Foreskin melanocyte (primary cell): ENCODE measurements at places on chromosomes 12 and 14.
A peak's percentile ranks its signal among the peaks of the same experiment; 100 is the strongest.

GRCh38 chr12:49942921-49943624 lies 7.5 kb upstream of the AQP2 start:
- DNase-seq: no peak

GRCh38 chr12:59432057-59432456 lies 163.8 kb upstream of the SLC16A7 start:
- DNase-seq: no peak

DNA sequence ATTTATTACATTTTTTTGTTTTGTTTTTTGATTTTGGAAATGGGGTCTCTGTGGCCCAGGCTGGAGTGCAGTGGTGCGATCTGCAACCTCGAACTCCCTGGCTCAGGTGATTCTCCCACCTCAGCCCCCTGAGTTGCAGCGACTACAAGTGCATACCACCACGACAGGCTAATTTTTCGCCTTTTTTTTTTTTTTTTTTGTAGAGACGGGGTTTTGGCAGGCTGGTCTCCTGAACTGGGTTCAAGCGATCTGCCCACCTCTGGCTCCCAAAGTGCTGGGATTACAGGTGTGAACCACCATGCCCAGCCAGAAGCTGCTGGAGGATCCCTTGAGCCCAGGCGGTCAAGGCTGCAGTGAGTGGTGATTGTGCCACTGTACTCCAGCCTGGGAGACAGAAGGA lies 2.3 kb downstream of the MON2 start:
- no peak for DNase-seq

DNA sequence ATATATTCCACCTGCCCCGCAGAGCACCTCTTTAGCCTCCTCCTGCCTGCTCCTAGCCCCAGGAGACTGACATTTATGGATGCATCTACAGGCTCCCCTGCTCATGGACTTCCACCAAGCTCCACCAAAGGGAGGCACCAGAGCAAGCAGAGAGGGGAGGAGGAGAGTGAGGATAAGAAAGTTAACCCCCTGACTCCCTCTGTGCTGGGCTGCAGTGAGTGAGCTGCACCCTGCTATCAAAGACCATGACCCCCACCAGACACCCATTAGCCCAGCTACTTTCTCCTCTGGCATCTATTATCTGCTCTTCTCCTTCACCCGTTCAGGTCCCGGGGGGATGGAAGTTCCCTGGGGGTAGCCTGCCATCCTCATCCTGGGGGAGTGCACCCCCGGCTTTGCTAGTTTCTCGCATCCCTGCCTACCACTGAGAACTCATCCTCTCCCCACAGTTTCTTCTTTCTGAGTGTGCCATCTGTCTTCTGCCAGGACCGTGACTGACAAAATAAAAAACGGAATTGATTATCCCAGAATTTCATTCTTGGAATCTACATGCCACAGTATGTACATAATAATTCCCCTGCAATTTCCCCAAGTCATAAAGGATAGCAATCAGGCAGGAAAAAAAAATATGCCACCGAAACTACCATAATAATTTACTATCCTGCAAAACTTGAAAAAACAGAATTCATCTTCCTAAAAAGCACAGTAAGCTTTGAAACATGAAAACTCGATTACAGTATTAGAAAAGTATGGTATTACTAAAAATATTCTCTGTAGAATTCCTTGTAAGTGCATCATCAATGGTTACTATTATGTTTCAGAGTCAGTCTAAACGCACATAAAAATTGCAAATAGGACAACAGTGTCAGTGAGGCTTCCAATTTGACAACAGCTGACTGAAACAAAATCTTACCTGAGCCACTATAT lies 45.2 kb downstream of the FOXN3 start:
- DNase-seq: peak; percentile 18

DNA sequence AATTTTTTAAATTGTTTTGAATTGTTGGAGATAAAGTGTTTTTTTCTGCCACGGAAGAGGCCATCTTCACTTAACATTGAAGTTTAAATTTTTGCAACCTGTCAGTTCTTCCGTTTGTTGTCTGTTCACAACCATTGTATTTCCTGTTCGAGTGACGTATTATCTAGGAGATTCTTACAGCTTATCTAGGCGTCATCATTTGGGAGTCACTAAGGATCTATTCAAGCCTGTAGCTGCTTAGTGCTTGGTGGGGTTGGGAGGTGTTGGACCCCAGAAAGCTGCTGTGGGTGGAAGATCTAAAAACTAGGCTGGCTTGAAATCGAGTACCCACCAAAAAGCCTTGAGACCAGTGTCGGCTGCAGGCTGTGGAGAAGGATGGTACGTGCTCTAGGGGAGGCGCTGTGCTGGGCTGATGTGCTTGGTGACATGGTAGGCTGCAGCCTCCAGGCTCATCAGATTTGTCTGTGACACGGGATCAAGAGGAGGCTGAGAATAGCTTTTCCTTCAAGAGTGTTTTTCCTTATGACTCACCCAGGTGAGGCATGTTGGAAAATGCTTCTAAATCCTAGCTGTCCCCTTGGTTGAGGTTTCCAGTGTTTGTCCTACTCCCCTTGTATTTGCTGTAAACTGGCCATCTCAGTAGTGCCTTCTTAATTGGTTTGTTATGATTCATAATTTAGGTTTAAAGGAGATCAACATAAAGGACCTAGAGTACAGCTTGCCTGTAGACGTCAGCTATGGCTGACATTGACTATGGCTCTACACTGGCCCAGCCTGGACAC lies 57.8 kb downstream of the ATG14 start:
- no peak for DNase-seq

DNA sequence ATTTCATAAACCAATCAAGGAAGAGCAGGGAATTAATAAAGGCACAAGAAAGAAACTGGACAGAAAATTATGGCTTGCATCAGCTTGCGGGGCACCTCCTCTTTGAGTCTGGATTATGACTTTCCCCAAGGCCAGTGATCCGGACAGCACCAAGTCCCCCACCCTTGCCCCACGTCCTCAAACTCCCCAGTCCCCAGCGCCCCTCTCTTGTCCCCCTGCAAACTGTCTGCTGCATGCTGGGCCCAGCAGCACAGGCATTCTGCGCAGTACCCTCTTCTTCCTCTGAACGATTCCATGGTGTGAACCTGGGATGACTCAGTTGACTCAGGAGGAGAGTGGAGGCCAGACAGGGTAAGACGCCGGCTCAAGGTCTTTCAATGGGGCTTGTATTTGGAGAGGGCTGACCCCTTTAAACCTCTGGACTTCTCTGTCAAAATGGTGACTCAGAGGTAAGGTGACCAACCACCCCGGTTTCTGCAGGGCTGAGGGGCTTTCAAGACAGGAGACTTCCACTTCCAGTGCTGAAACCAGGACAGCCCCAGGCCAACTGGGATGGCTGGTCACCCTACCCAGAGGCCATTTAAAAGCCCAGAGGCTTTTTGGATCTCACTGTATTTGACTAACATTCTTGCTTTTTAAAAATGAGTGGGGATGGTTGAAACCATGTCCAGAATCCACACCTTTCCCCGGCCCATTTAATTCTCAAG lies 13.5 kb downstream of the C14orf132 start:
- DNase-seq: no peak

DNA sequence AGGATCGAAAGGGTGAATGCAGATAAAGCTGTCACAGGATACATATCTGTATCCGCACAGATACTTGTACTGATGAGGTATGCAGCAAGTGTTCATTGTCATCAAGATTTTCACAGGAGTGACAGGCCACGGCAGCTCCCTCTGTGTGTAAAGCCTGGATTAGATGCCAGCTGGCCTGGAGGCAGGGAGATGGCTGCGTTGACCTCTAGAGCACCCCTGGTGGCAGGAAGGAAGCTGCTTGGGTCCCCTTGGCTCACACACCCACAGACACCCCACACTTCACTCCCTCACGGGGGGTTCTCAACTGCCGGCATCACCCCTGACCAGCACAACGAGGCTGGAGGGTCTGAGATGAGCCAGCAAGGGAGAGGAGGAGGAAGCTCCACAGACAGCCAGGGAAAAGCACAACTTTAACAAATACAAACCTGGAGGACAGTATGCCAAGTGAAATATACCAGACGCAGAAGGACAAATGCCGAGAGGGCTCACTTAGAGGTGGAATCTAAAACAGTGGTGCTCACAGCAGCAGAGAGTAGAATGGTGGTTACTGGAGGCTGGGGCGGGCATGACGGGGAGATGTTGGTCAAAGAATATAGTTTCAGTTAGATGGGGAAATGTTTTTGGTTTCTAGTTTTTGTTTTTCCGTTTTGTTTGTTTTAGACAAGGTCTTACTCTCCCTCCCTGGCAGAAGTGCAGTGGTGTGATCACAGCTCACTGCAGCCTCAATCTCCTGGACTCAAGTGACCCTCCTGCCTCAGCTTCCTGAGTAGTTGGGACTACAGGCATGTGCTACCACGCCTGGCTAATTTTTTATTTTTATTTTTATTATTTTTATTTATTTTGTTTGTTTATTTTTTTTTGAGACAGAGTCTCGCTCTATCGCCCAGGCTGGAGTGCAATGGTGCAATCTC lies 45.7 kb downstream of the TEAD4 start:
- no peak for DNase-seq

- DNase-seq: peak; percentile 24
Observed at GRCh38 chr14:94548999-94549985, 11.9 kb upstream of the SERPINA4 start.

- no peak for DNase-seq
Observed at GRCh38 chr12:33044447-33044846, 147.9 kb upstream of the PKP2 start.

GRCh38 chr14:66037361-66037760 lies 448.8 kb upstream of the CCDC196 start:
- DNase-seq: no peak

- no peak for DNase-seq
Observed at GRCh38 chr14:80678436-80678835, 263.1 kb downstream of the CEP128 start.

DNA sequence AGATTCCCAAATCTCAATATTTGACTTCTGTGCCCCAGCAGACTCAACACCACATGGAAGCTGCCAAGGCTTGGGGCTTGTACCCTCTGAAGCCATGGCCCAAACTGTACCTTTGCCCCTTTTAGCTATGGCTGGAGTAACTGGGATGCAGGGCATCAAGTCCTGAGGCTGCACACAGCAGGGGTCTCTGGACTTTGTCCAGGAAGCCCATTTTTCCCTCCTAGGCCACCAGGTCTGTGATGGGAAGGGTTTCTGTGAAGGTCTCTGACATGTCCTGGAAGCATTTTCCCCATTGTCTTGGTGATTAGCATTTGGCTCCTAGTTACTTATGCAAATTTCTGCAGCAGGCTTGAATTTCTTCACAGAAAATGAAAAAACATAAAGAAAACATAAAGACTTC lies 762.3 kb downstream of the GALC start:
- no peak for DNase-seq

DNA sequence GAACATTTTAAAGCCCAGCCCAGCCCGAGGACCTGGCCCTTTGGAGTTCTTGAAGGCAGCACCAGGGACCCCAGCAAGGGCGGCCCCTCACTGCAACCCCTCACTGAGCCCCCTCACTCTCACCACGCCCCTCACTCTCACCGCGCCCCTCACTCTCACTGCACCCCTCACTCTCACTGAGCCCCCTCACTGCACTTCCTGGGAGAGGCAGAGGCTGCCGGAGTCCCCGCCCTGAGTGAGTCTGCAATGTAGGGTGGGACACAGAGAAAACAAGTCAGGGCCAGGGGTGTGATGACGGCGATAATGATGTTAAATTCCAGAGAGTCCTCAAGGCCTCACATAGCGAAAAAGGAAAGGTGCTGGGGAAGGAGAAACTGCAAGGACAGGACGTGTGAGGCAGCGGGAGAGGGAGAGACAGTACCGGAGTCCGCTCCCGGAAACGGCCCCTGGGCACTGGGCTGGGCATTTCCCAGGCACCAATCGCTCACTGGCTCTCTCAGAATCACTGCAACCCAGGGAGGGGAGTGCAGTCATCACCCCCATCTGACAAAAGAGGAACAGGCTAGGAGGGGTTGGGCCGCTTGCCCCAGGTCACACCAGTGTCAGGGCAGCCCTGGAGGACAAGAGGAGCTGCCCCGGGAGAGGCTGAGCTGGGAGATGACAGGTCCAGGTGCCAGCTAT lies 24.9 kb downstream of the CCDC88C start:
- no peak for DNase-seq

GRCh38 chr14:97620066-97620465 lies 822.9 kb downstream of the VRK1 start:
- DNase-seq: no peak

- no peak for DNase-seq
Observed at GRCh38 chr14:93970965-93971634, 5.3 kb downstream of the ASB2 start.

DNA sequence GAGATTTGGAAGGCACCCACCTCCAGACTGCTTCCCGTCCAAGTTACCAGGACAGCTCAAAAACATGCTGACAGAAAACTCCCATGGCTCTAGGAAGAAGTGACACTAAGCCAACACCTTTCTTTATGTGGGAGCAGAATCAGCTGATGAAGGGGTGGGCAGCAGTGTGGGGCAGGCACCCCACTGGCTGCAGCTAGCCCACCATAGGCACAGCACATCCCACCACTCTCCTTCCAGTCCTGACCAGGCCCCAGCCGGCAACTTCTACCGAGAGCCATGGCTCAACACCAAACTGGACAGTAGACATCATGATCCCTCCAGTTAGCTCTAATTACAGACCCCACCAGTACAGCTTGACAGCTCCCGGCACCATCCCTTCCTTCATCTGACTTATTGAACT lies 45.0 kb downstream of the SH2B3 start:
- DNase-seq: no peak

DNA sequence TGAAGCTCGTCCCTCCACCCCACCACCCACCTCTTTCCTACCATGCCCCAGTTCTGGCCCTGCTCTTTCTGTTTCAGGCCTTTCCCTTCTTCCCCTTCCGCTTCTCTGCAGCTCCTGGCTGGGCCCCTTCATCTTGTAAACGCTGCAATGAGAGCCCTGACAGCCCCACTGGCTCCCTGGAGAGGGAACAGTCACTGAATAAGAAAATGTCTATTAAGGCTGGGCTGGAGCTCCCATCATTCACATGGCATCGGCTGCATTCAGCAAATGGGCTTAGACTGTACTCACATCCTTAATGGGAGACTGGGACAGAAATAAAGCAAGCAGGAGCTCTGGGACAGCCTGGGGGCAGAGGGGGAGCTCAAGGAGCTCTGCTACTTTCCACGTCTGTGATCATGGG lies 45.2 kb upstream of the TUNAR start:
- no peak for DNase-seq

DNA sequence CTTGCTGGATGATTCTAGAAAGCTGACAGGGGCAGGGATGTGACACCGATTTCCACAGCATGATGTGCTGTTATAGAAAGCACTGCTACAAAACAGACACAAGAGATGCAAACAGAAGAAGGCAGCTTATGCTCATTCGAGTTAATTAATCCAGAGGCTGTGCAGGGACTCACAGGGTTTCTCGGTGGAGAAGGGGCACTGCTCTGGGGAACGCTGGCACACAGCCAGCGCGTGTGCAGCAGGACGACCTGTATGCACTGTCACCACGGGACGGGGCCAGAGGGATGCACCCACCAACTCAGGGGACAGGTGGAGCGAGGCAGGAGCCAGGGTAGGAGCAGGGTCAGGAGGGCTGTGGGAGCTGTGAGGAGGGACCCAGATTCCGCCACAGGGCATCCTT lies 143.5 kb downstream of the RIMBP2 start:
- no peak for DNase-seq

DNA sequence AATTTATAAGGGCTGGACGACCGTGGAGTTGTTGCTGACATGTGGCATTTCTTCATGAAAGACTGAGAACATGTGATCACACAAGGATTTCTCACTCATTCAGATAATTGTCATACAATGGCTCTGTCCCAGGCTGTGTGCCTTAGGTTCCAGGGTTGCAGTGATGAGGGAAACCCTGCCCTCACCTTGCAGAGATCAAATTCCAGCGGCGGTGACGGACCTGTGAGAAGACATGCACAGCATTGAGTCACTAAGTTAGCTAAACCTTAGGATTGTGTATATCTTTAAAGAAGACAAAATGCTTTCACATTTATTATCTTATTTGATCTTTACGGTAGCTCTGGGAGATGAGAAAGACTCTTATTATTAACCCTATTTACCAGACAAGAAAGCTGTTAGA lies 1029.1 kb downstream of the BCL11B start:
- no peak for DNase-seq
